Kidney (tissue), 22 donors: ENCODE measurements at places on chromosomes 11 and 22. TPM values are rescaled to one million over a fixed set of nuclear protein-coding genes. Genes with fewer than 3 reads are reported as not detected.

The ESAM gene
- total RNA-seq, result 63.0 TPM

The MFNG gene
- total RNA-seq, result 31.1 TPM

The CASP5 gene
- 0.91 TPM for total RNA-seq

The MMP11 gene
- total RNA-seq, result 4.4 TPM

The INPP5J gene
- total RNA-seq, result 6.2 TPM

The RNF121 gene
- 59.4 TPM for total RNA-seq

The MAP4K2 gene
- total RNA-seq, result 12.5 TPM

The PEX26 gene
- 45.2 TPM for total RNA-seq

The MUC2 gene
- not detected for total RNA-seq

The SERPINH1 gene
- total RNA-seq, result 104 TPM

The OR8G5 gene
- not detected for total RNA-seq
